ENCODE measurements at places on chromosomes 3 and 15. TPM values are rescaled to one million over a fixed set of nuclear protein-coding genes. Genes with fewer than 3 reads are reported as not detected.
A peak's percentile ranks its signal among the peaks of the same experiment; 100 is the strongest.

The PLSCR5 gene
- total RNA-seq, result not detected

The AADACL2 gene
- total RNA-seq, result not detected

The GOLGA6L10 gene
- total RNA-seq, result 0.25 TPM

- DNase-seq, result no peak
Measured at GRCh38 chr15:57489122-57489521, 102.6 kb upstream of the MYZAP start.

- DNase-seq, result no peak
Measured at GRCh38 chr15:46556559-46557379, 921.9 kb downstream of the SQOR start.

- DNase-seq, result peak; percentile 96
Measured at GRCh38 chr3:134373271-134374104, 759 bp downstream of the AMOTL2 start.

- DNase-seq, result peak; percentile 5
Measured at GRCh38 chr3:17577796-17578520, 164.5 kb downstream of the TBC1D5 start.

Data from M059J (cell line).